Fibroblast of villous mesenchyme (primary cell): ENCODE measurements at places on chromosomes 2 and 18. TPM values are rescaled to one million over a fixed set of nuclear protein-coding genes. Genes with fewer than 3 reads are reported as not detected.

The MC2R gene
- total RNA-seq, result not detected in 2 replicates

GRCh38 chr2:152093464-152093863 lies 5.4 kb downstream of the CACNB4 start:
- DNase-seq, result no peak

- no peak for DNase-seq
Measured at GRCh38 chr2:204015118-204015843, 78.7 kb downstream of the ICOS start.

GRCh38 chr18:56402872-56403516 lies 235.4 kb downstream of the TXNL1 start:
- DNase-seq, result peak; percentile 62

- DNase-seq, result no peak
Measured at GRCh38 chr2:43005245-43005974, 213.0 kb upstream of the HAAO start.

DNA sequence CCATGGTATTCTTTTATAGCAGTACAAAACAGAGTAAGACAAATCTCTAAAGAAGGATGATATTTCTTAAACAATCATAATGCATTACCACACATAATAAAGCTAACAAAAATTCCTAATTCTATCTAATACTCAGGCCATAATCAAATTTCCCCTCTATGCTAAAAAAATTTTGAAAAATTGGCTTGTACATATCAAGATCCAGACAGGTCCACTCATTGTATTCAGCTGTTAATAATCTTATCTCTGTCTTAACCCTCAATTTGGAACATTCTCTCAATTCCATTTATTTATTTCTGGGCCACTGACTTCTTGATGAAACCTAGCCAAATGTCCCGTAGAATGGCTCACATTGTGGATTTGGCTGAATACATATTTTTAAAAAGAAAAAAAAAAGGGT lies 59.1 kb upstream of the PAX3 start:
- DNase-seq, result no peak

GRCh38 chr2:11930211-11930761 lies 183.9 kb downstream of the LPIN1 start:
- peak; percentile 12 for DNase-seq

GRCh38 chr2:65067806-65068553 lies 11.8 kb downstream of the CEP68 start:
- DNase-seq, result no peak

The GPR35 gene
- 0.32 and 0.43 TPM in 2 replicates for total RNA-seq

DNA sequence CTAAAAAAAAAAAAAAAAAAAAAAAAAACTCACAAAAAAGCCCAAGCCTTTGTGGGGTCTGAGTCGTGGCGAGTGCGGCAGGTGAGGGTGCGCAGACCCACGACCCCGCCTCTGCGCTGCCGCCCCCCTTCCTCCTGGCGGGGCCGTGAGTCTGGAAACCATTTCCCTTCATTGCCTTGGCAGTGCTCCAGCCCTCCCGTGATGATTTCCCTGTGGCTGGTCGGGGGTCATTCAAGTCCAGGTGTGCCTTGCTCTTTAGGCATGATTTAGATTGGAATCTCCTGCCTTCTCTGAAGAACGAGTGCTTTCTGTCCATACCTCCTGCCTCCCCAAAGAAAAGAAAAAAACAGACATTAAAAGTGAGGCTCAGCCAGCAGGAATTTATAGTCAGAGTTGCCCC lies 161.8 kb downstream of the FAM210A start:
- no peak for DNase-seq

The LBX2 gene
- total RNA-seq, result 1.3 and 2.9 TPM in 2 replicates

DNA sequence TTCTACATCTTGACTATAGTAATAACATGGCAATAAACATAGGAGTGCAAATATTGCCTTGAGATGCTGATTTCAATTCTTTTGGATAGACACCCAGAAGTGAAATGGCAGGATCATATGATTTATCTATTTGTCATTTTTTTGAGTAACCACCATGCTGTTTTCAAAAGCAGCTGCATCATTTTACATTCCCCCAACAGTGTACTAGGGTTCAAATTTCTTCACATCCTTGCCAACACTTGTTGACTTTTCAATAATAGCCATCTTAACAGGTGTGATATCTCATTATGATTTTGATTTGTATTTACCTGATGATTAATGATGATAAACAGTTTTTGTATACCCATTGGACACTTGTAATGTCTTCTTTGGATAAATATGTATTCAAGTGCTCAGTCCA lies 90.8 kb downstream of the STRADB start:
- DNase-seq, result no peak
